ENCODE measurements at places on chromosomes 2 and 18. TPM values are rescaled to one million over a fixed set of nuclear protein-coding genes. Genes with fewer than 3 reads are reported as not detected.

C2orf80 gene
- total RNA-seq, result not detected

RAB17 gene
- 10.6 TPM for total RNA-seq

CFAP65 gene
- total RNA-seq, result 0.23 TPM

KIAA2012 gene
- total RNA-seq, result 0.18 TPM

DPYSL5 gene
- total RNA-seq, result 2.1 TPM

CTAGE1 gene
- total RNA-seq, result not detected

MORN2 gene
- 13.5 TPM for total RNA-seq

LHCGR gene
- 1.3 TPM for total RNA-seq

CYP27C1 gene
- 7.6 TPM for total RNA-seq

GAREM1 gene
- total RNA-seq, result 27.9 TPM

PLGLB2 gene
- total RNA-seq, result 2.6 TPM

NEB gene
- 313 TPM for total RNA-seq

ITGB6 gene
- 21.3 TPM for total RNA-seq

ST3GAL5 gene
- total RNA-seq, result 19.4 TPM

TRABD2A gene
- total RNA-seq, result 1.1 TPM

Measured in metanephros (tissue), 2 donors.